Liver (tissue), 10 donors: ENCODE measurements at places on chromosomes 2 and 18.

DNA sequence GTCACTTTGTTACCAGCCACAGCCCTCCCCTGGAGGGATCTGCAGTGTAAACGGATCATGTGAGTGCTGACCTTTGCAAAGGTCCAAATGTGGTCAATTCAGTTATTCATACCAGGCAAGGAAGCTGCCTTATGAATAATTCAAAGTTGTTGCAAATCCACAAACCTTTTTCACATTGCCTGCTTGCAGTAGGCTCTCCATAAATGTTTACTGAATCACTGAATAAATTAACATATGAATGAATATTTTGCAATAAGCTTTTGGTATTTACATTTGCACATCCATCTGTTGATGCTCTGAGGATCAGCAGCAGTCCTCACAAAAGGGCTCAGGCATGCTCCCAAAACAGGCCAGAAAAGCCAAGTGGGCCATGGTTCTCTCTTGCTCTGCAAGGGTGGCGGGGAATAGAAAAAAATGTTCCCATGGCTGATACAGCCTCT lies 156.8 kb downstream of the VAPA start:
- no peaks in the 10 kb centered on the region for H3K36me3 ChIP-seq
- H3K27ac ChIP-seq: no peak overlapping the region
- no peak overlapping the region for H3K4me3 ChIP-seq
- H3K4me1 ChIP-seq: no peaks in the 10 kb centered on the region
- no peak for DNase-seq

DNA sequence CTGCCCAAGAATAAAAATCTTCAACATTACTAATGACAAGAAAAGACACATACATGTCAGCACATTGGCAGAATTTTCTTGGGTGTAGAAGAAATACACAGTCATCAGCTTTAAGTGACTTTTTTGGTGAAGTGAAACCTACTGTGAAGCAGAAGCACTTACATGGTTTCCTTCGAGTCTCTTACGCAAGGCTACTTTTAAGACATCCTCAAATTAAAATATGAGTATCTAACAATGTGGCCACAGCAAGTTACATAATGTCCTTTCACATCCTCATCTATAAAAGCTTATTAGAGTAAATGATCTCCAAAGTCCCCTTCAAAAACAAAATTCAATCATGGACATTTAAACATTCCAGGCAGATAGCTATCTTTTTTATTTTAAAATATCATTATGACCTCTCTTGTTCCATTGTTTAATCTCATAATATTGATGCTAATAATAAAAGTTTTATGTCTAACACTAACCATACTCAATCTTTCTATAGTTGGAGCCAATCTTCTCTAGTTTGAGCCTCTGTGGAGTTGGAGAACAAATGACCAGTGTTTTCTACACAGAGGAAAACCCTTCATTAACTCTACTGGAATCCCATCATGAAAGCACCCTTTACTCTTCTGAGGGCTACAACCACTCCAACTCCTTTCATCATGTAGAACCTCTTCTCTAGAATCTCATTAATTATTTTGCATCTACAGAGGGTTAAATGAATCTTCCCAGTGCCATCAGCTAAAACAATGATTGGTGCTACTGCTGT lies 182.2 kb upstream of the ZFP36L2 start:
- H3K27ac ChIP-seq: no peak overlapping the region
- H3K4me3 ChIP-seq: no peak overlapping the region
- H3K36me3 ChIP-seq: no peaks in the 10 kb centered on the region
- no peaks in the 10 kb centered on the region for H3K27me3 ChIP-seq
- no peak for DNase-seq

GRCh38 chr2:16375981-16376380 lies 289.7 kb downstream of the CYRIA start:
- no peak for DNase-seq
- no peaks in the 10 kb centered on the region for H3K27me3 ChIP-seq
- H3K4me3 ChIP-seq: no peak overlapping the region
- H3K27ac ChIP-seq: no peak overlapping the region

GRCh38 chr2:145958611-145959010 lies 1438.7 kb upstream of the ZEB2 start:
- no peaks in the 10 kb centered on the region for H3K27me3 ChIP-seq
- H3K4me1 ChIP-seq: no peaks in the 10 kb centered on the region

DNA sequence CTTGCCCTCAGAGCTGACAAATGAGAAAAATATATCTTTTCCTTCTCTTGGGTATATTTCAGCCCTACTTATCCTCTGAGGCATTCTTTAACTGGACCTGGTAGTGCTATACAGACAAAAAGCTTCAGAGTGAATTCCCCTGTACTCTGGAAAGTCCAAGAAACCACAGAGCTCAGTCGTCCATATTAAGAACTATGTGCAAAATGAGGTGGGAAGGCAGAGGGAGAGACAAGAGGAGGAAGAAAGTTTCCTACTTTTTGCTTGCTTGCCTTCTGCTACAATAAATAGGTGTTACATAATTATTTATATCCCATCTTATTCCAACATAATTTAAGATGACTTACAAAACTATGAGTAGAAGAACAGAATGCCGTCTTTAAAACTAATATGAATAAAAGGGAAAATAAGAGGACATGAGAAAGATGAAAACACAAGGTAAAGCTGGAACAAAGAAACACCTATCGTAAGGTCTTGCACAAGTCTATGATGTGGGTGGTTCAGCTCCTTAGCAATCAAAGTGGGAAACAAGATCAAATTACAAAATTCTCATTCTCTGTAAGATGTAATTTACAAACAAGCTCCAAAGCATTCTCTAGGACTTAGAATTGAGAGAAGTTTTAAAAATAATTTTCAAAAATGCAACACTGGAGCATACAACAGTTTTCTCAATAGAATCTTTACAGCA lies 97.9 kb downstream of the BAZ2B start:
- no peaks in the 10 kb centered on the region for H3K27me3 ChIP-seq
- no peak for DNase-seq
- H3K36me3 ChIP-seq: no peaks in the 10 kb centered on the region

DNA sequence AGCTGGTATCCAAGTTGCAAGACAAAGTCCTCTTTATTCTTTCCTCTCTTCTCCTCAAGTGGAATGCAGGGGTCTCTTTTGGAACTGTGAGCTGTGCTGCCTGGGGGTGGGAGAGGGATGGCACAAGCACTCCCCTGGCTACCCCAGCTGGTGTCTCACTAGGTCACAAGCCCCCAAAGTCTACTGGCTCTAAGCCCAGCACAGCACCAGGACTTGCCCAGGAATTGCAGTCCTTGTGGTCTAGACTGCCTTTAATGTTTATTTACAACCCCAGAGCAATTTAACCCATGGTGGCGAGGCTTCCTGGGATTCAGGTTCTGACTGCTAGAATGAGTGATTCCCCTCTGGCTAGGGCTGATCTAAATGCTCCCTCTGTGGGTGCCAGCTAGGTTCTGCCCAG lies 199.0 kb upstream of the STK17B start:
- H3K4me3 ChIP-seq: no peak overlapping the region
- H3K36me3 ChIP-seq: no peaks in the 10 kb centered on the region
- H3K27ac ChIP-seq: no peak overlapping the region
- no peaks in the 10 kb centered on the region for H3K27me3 ChIP-seq

- DNase-seq: no peak
- no peaks in the 10 kb centered on the region for H3K36me3 ChIP-seq
- no peaks in the 10 kb centered on the region for H3K27me3 ChIP-seq
- no peak overlapping the region for H3K4me3 ChIP-seq
Measured at GRCh38 chr18:23433360-23433759, 19.7 kb upstream of the RIOK3 start.

DNA sequence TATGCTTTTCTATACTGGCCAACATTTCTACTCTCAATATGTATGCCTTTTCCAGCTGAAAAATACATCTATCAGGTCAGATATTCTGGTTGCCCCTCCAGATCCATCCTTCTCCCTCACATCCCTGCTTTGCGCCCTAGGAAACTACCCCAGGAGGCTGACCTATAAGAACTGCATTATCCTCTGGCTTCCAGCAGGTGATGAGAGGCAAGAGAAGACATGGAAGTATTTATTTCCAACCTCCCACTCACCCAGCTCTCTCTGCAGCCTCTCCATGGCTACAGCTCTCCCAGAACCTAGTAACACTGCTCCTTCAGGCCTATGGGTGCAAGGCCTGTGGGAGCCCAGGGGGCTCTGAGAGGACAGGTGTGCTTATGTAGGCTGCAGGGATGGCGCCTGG lies 42.9 kb downstream of the ARID5A start:
- no peak overlapping the region for H3K27ac ChIP-seq
- DNase-seq: no peak
- H3K4me1 ChIP-seq: no peaks in the 10 kb centered on the region
- no peaks in the 10 kb centered on the region for H3K27me3 ChIP-seq

GRCh38 chr2:64463781-64464180 lies 9.8 kb downstream of the LGALSL start:
- H3K36me3 ChIP-seq: peaks cover 3% of the 10 kb centered on the region
- H3K4me1 ChIP-seq: no peaks in the 10 kb centered on the region
- H3K4me3 ChIP-seq: no peak overlapping the region
- no peaks in the 10 kb centered on the region for H3K27me3 ChIP-seq
- DNase-seq: no peak

DNA sequence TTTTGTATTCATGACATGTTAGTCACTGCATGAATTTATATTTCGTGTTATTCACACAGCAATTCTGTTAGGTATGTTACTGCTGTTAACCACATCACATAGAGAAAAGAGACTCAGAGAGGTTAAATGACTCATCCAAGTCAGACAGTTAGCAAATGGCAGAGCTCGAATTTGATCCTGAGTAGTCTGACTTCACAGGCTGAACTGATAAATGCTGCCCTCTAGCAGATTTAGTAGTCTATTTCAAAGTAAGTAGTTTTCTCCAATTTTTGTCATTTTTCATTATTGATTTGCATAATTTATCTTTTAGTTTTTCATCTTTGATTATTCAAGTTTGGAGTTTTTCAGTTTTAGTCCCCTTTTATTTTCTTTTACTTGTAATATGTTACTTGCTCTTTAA lies 58.3 kb downstream of the WDR7 start:
- H3K36me3 ChIP-seq: no peaks in the 10 kb centered on the region
- H3K27ac ChIP-seq: no peak overlapping the region
- peaks cover 2% of the 10 kb centered on the region for H3K4me1 ChIP-seq
- no peak overlapping the region for H3K4me3 ChIP-seq
- DNase-seq: no peak
- no peaks in the 10 kb centered on the region for H3K27me3 ChIP-seq

GRCh38 chr2:46972438-46972837 lies 56.8 kb upstream of the MCFD2 start:
- H3K4me3 ChIP-seq: no peak overlapping the region
- H3K36me3 ChIP-seq: no peaks in the 10 kb centered on the region
- peaks cover 18% of the 10 kb centered on the region for H3K4me1 ChIP-seq
- no peak for DNase-seq

GRCh38 chr2:7417845-7418742 lies 500.9 kb downstream of the RNF144A start:
- H3K4me1 ChIP-seq: peaks cover 3% of the 10 kb centered on the region
- no peaks in the 10 kb centered on the region for H3K36me3 ChIP-seq
- H3K27ac ChIP-seq: no peak overlapping the region

GRCh38 chr2:133774654-133775015 lies 206.4 kb upstream of the NCKAP5 start:
- no peak overlapping the region for H3K27ac ChIP-seq
- no peak overlapping the region for H3K4me3 ChIP-seq
- H3K27me3 ChIP-seq: no peaks in the 10 kb centered on the region
- DNase-seq: no peak

DNA sequence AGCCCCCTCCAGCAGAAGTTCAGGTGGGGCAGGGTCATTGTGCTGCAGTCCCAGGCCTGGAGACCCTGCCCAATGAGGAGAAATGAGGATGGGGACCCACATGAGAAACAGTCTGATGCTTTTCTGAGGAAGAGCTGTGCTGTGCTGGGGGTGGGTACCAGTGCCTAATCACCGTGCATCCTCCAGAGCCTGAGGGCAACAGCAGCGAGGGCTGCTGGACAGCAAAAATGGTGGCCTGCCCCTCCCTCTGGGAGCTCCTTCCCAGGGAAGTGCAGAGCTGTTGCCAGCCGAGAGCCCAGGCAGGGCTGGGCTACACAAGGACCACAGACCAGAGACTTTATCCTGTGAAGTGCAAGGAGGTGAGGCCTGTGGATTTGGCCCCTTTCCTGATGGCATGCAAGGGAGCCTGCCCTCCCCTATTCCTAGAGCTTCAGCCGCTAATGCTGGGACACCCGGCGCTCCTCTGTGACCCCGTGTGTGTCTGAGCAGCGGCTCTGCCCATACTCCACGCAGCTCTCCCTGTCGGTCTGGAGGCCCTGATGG lies 134.8 kb downstream of the DSEL start:
- no peak overlapping the region for H3K27ac ChIP-seq
- no peaks in the 10 kb centered on the region for H3K4me1 ChIP-seq
- H3K36me3 ChIP-seq: no peaks in the 10 kb centered on the region
- H3K4me3 ChIP-seq: no peak overlapping the region

GRCh38 chr2:105893011-105893995 lies 148.6 kb downstream of the NCK2 start:
- peaks cover 4% of the 10 kb centered on the region for H3K4me1 ChIP-seq
- H3K4me3 ChIP-seq: no peak overlapping the region
- no peak overlapping the region for H3K27ac ChIP-seq
- no peak for DNase-seq
- H3K36me3 ChIP-seq: no peaks in the 10 kb centered on the region
- H3K27me3 ChIP-seq: no peaks in the 10 kb centered on the region

GRCh38 chr2:152501666-152502065 lies 166.7 kb downstream of the FMNL2 start:
- no peak for DNase-seq
- no peak overlapping the region for H3K4me3 ChIP-seq
- no peaks in the 10 kb centered on the region for H3K27me3 ChIP-seq
- no peaks in the 10 kb centered on the region for H3K4me1 ChIP-seq

DNA sequence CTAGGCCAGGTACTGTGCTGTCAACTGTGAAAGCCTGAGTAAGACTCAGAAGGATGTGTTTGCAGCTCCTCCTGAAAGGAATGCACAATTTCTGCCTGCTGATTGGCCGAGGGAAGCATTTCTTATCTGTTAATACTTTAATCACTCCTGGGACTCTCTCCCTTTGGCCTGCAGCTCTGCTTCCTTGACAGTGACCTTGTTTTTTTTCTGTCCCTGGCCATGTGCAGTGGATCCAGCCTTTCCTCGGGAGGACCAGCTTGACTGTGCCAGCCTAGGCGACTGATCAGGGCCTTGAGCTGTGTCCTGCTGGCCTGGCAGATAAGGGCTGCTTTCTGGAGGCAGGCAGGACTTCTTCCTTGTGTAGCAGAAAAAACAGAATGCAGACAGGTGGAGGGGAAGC lies 10.0 kb downstream of the RNF144A start:
- DNase-seq: no peak
- H3K36me3 ChIP-seq: no peaks in the 10 kb centered on the region
- H3K4me1 ChIP-seq: no peaks in the 10 kb centered on the region
- H3K27me3 ChIP-seq: no peaks in the 10 kb centered on the region
- H3K27ac ChIP-seq: no peak overlapping the region
- no peak overlapping the region for H3K4me3 ChIP-seq

DNA sequence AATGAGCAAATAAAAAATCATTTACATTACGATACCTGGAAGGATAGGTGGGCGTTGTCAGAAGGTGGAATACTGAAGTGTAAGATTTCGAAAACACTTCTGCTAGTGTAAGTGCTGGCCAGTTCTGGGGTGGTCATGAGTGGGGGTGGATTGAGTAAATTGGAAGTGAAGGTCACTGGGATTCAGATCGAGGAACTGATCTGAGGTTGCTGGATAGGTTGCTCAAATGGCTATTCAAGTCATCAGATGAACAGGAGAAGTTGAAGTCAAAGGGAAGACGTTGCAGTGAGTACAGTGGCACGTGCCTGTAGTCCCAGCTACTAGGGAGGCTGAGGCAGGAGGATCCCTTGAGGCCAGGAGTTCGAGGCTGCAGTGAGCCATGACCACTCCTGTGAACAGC lies 95.7 kb downstream of the MALT1 start:
- H3K36me3 ChIP-seq: no peaks in the 10 kb centered on the region
- H3K4me1 ChIP-seq: peaks cover 3% of the 10 kb centered on the region
- H3K4me3 ChIP-seq: no peak overlapping the region
- DNase-seq: no peak
